Suprapubic skin (tissue), 4 donors: ENCODE measurements at places on chromosomes 2 and 18.

DNA sequence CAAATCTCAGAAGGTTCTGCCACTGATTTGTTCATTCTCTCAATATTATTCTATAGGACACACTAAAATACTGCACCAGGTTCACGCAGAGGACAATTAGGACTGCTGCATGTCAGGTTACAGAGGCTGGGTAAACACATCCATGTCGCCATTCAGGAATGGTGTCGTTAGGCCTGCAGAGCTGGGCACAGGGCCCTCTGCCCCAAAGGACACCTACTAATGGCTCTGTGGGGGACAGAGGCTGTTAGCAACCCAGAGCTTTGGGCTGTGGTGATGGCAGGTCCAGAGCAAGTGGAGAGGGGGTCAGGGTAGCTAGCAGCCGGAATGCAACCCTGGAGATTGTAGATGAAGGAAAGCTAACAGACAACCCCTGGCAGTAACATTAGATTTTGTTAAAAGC lies 115.9 kb downstream of the TTC32 start:
- DNase-seq, result no peak

DNA sequence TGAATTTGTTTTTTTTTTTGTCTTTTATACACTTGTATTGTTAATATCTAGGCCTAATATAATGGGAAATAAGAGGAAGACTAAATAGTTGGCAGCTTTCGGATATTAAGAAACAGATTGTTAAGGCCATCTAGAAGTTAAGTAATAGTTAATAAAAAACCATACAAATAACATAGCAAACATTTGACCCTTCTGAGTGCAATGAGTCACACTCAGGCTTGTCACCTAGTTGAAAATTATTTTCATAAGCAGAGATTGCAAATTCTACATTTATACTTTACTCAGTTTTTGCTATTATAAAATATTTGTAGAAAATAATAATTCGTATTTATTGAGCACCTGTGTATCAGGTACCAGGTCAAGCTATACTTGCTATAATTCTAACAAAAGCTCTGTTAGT lies 2.4 kb downstream of the NUP35 start:
- no peak for DNase-seq

DNA sequence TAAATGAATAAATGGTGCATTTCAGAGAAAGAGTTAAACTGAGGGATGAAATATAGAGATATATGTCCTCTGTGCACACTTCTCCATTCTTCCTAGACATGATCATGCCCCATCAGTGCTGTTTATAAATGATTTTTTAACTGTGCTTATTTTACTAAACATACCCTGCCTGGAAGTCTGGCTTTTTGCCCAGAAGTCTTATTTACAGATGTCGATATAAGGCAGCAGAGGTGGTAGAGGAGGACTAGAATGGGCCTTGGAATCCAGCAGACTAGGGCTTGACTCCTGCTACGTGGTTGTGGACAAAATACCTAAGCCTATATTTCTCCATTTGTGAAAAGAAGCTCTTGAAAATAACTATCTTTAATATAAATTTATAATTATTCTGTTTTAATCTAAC lies 355.5 kb downstream of the RAD51AP2 start:
- no peak for DNase-seq

GRCh38 chr18:41820784-41821183 lies 134.2 kb upstream of the PIK3C3 start:
- DNase-seq, result no peak

DNA sequence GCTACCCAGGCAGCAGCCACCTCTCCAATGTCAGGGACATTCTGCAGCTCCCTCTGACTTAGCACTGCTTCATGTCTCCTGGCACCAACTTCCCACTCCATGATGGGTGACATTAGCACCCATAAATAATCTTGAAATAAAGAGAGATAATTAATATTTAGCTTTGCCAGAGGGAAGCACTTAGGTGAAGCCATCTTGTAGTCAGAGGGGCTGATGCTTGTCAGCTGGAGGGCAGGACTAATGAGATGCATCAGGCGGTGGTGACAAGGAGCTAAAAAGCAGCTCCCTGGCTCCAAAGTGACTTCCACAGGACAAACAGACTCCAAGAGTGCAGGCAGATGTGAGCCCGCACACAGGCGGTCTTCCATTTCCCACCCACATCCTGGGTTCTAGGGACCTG lies 153.0 kb upstream of the ID2 start:
- no peak for DNase-seq

- DNase-seq, result no peak
Observed at GRCh38 chr2:143954186-143954585, 565.7 kb downstream of the ZEB2 start.

- peak; percentile 78 for DNase-seq
Observed at GRCh38 chr2:219175928-219176817, 552 bp downstream of the CNPPD1 start.

GRCh38 chr2:63735263-63735662 lies 106.4 kb upstream of the UGP2 start:
- no peak for DNase-seq

DNA sequence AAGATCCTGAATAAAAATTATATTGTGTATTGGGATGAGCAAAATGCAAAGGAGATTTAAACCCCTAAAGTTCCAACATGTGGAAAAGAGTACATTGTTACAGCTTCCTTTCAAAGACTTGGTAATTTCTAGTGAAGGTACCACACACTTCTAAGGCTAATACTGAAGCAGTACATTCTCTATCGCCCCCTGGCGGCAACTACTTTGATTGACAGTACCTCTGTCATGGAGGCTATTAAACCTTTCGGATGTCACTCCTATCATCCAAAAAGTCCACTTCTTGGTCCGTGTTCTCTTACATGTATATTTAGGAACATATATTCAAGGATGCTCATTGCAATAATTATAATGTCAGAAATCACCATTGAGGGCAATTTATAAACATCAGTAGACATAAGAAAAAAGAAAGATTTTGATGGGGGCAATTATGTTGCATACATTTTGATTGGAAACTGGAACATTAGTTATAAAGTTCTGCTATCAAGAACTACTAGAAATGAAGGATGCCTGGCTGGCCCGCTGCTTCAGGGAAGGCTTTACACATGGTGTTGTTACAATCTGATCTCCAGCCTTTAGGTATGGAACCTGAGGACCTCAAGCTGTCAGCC lies 601.6 kb downstream of the CPS1 start:
- DNase-seq, result peak; percentile 67

DNA sequence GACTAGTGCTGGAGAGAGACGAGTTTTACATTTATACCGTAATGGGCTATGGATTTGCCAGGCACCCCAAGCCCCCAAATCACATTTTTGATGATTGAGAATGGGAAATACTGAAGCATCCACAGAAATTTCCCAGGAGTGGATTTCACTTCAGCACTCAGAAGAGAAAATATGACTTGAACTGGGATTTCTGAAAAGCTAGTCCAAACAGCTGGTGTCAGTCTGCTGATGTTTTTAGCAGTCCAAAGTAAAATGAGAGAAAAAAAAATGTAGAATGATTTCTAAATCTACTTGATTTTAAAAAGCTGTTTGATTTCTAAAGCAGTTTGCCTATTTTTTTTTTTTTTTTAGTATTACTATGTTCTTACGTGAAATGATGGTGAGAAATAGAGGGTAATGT lies 105.0 kb downstream of the PLEKHM3 start:
- DNase-seq, result no peak

GRCh38 chr2:235106874-235107639 lies 155.2 kb downstream of the SH3BP4 start:
- no peak for DNase-seq

- no peak for DNase-seq
Observed at GRCh38 chr2:44751754-44752479, 189.6 kb upstream of the SIX3 start.

GRCh38 chr2:109168086-109168485 lies 39.1 kb downstream of the SH3RF3 start:
- DNase-seq, result no peak

DNA sequence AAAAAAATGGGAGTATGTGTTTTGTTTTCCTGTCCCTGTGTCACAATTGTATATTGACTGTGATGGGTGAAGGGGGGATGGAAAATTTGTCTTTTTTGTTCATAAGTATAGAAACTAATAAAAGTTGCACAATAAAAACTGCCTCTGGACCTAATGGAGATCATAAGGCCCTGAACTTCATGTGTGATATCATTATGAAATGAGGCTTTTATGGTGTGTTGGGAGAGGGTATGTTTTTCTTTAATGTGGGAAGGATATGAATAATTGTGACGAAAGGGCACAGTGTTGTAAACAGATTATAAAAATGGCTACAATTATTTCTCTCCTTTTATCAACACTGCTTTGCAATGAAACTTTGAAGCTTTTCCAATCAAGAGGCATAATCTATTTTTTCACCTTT lies 1889.3 kb upstream of the CELF4 start:
- DNase-seq, result no peak

- DNase-seq, result no peak
Observed at GRCh38 chr2:68320118-68320641, 431 bp upstream of the CNRIP1 start.

- DNase-seq, result no peak
Observed at GRCh38 chr2:11017921-11018320, 106.2 kb downstream of the KCNF1 start.

GRCh38 chr2:119438128-119438656 lies 6.5 kb downstream of the TMEM37 start:
- no peak for DNase-seq

DNA sequence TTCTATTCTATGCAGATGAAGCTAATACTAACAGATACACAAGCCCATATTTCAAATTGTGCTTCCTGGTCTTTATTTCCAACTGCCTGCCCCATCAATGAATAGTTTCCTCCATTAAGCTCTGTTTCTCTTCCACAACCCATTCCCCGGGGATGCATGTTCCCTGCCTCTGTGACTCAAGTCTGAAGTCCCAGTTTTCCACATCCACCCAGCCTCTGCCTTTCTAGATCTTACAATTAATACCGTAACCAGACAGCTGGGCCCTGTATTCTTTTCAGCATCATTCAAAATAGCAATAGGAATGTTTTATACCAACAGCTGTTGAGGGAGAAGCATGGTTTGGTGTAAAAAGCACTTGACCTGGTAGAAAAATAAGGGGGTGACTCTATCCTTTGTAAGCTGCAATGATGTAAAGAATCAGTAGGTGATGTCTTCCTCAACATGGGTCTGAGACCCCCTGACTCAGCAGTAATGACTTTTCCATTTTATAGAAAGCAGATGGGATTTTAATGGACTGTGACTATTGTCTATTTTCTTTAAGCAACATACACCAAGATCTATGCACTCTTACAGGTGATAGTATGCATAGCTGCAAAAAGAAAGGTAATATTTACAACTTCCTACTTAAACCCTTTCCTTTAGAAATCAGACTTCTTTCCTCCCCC lies 46.1 kb upstream of the DAPL1 start:
- no peak for DNase-seq

DNA sequence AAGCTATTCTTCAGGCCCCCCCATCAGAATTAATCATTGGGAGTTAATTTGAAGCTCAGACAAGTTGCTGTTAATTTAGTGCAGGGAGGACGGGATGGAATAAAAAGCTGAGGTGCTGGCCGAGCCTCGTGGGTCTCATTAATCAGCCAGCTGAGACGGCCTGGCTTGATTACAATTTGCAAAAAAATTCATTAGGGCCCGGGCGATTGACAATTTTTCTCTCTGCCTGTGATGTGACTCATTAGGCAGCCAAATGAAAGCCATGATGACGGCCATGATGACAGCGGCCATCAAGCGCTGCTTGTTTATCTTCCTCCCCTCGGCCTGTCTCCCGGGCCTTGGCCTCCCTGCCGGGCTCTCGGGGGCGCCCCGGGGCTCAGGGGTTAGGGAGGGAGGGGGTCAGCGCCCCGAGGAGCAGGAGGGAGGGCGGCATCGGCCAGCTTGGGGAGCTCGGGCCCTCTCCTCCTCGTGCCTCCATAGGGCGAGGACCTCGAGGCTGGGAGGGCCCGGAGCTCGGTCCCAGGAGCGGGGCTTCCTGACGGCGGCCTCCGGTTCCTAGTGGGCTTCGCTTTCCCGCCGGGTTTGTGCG lies 5.2 kb downstream of the GBX2 start:
- no peak for DNase-seq

- no peak for DNase-seq
Observed at GRCh38 chr2:60745761-60746160, 10.3 kb upstream of the PAPOLG start.

DNA sequence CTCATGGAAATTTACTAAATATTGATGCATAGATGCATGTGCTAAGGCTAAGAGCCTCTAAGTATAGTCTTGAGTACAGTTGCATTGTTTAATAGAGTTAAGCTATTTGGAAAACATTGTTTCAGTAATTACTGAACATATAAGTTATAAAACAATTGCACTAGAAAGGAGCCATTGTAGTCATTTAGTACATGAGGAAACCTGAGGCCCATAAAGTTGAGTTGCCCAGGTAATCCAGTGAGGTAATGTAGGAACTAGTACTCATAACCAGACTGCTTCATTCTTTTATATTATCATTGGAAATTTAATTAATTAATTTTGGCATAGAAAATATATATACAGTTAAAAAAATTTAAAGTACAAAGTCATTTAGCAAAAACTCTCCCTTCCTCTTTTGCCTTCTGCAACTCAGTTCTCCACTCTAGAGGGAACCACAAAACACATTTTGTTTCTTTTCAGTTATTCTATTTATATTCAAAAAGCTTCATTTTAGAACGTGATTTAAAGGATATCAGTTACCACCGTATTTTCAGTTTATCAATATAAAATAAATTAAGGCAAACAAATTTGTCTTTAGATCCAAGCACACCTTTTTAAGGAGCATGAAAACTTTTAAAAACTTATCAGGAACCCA lies 27.8 kb upstream of the TBR1 start:
- no peak for DNase-seq

DNA sequence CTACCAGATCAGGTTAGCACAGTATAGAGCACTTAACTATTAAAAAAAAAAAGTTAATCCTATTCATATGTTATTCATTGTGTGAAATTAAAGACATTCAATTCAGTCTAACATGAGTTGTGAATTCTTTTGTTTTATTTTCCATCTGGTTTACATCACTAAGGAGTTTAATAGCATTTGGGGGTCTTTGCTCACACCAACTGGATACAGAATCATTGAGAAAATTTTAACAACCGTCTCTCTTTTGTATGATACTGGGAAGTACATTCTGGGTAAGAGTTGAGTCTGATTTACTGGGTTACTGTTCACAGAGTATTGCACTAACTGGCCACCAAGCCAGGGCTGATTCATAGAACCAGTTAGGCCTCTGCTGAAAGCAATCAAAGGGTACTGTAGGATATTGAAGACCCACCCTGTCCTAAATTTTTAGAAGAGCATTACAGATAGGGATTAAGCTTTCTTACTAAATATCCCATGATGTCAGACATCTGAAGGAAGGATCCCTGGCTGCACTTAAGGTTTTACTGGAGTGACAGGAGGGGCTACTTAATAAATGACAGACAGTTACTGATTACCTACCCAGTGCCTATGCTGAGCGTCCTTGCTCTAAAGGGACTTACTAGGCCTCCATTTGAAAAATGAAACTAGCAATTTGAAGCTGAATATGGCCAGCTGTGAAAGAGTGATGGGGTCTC lies 387.9 kb downstream of the SETBP1 start:
- no peak for DNase-seq

DNA sequence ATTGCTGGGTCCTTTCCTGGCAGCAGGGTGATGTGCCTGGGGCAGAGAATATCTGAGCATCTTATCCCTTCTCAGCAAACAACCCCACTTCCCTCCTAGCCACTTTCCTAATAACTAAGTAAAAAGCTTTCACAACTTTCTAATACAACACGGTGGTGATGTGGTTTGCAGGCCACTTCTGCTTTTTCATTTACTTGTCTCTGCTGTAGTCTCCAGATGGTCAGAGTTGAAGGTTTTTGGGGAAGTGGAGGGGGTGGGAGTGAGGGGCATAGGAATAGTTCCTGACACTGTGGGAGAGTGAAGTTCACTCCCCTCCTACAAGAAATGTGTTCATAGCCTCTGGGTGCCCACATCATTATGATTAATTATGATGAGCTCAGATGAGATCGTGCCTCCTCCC lies 11.6 kb downstream of the OXER1 start:
- no peak for DNase-seq

GRCh38 chr2:159895258-159896065 lies 97.5 kb upstream of the CD302 start:
- DNase-seq, result no peak
